WTC11 (cell line): ENCODE measurements at places on chromosomes 13 and 19. TPM values are rescaled to one million over a fixed set of nuclear protein-coding genes. Genes with fewer than 3 reads are reported as not detected.
A peak's percentile ranks its signal among the peaks of the same experiment; 100 is the strongest.

CCDC70 gene
- total RNA-seq: not detected in 3 replicates

RNF17 gene
- 0.05 TPM in 1 of 3 replicates, not detected in the others for total RNA-seq

STOML3 gene
- total RNA-seq: not detected in 3 replicates

F2RL3 gene
- total RNA-seq: 0.11 to 0.14 TPM in 2 of 3 replicates, not detected in the other

NXNL1 gene
- not detected in 3 replicates for total RNA-seq

KCTD4 gene
- not detected in 3 replicates for total RNA-seq

GRCh38 chr19:16726916-16727315 is 7.3 kb downstream of the NWD1 start:
- DNase-seq: no peak

- no peak for DNase-seq
Measured at GRCh38 chr13:110012102-110012739, 225.8 kb upstream of the IRS2 start.

GRCh38 chr13:103134271-103134670 is 68.1 kb upstream of the SLC10A2 start:
- no peak for DNase-seq

DNA sequence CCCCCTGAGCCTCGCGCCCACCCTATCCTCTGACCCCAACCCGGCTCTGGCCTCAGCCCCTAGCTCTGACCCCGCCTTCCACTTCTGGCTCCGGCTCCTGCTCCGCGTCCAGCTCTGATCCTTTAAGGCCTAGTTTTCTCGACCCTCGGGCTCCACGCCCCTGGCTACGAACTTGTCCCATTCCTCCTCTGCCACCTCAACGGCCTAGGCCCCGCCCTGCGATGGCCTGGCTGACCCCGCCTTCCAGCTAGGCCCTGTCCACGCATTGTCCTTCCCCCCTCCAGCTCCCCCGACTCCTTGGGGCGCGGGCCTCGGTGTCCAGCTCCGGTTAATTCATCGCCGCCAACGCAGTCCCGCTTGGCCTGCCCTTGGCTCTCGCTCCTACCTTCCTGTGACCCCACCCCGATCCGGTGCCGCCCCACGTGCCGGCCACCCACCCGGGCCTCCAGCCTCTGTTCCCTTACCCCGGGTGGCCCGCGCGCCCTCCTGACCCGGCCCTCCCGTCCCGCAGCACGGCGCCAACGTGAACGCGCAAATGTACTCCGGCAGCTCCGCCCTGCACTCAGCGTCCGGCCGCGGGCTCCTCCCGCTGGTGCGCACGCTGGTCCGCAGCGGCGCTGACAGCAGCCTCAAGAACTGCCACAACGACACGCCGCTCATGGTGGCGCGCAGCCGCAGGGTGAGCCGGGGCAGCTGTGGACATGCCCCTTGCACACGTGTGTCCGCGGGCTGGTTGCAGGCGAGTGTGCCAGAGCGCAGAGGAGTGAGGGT is 9.4 kb downstream of the BCL3 start:
- peak; percentile 76 for DNase-seq

DNA sequence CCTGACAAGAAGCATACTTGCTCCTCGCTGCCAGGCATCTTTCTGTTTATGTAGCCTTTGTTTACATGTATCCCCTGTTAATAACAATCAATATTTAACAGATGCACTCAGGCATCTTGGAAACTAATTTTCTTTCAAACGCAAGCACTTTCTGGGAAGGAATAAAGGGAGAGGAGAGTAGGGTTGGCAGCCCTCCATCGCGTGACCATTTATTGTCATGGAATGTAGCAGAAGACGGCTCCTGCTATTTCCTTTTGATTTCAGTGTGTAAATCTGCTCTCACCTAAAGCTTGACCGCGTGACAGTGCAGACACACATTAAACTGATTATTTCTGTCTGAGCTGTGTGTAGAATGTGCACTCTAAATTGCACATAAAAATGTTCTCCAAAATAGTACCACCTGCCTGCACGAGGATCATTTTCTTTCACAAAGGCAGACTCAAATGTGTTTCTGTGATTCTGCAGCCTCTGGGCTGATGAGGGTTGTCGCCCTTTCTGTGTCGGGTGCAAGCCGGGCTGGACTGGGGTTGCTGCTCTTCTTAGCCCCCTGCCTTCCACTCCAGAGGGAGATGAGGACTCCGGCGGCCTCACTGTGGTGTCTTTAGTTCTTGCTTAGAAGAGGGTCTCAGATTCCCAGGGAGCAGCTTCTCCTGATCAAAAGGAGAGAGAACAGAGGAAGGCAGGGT is 223.5 kb upstream of the MAB21L1 start:
- DNase-seq: no peak

- DNase-seq: no peak
Measured at GRCh38 chr13:72129117-72129516, 262.1 kb upstream of the DACH1 start.

- DNase-seq: no peak
Measured at GRCh38 chr13:90311929-90312328, 1035.6 kb upstream of the MIR17HG start.
